ENCODE measurements at places on chromosomes 3 and 15.

GRCh38 chr15:90024406-90024805 is 23.3 kb downstream of the ZNF710 start:
- no peak for DNase-seq

DNA sequence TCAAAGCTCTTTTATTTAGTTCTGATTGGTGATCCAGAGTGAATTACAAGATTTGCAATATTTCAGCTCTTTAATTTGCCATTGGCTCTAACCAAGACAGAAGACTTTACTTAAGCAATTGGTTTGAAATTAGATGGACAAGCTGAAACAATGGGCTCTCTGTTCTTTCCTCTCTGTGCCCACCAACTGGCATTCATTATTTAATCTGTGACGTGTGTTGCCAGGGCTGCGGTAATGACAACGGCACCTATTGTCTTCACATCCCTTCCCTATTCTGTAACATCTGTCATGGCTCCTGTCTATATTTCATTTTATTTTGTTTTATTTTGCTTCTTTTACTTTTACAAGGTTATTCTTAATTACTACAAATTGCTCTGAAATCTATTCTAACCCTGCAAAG is 33.9 kb downstream of the PLD1 start:
- DNase-seq, result no peak

GRCh38 chr3:182862159-182862860 is 69.0 kb downstream of the ATP11B start:
- no peak for DNase-seq

- DNase-seq, result peak; percentile 6
These were observed 57.9 kb downstream of the EPHB1 start for GRCh38 chr3:134852893-134853351.

DNA sequence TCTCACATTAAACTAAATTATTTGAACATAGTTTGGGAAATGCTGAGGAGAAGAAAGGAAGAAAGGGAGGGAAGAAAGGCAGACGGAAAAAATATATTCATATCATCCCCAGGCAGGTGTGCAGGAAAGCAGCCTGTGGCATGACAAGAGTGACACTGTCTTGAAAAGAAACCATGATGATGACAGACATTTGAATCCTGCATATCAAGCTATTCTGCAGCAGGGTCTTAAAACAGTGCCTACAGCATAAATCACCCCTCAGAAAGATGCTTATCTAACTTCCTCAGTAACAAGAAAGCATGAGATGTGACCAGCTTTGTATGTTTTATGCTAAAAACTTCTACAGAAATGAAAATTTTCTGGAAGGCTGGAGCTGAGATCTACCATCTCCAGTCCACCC is 144.5 kb upstream of the GRM7 start:
- no peak for DNase-seq

DNA sequence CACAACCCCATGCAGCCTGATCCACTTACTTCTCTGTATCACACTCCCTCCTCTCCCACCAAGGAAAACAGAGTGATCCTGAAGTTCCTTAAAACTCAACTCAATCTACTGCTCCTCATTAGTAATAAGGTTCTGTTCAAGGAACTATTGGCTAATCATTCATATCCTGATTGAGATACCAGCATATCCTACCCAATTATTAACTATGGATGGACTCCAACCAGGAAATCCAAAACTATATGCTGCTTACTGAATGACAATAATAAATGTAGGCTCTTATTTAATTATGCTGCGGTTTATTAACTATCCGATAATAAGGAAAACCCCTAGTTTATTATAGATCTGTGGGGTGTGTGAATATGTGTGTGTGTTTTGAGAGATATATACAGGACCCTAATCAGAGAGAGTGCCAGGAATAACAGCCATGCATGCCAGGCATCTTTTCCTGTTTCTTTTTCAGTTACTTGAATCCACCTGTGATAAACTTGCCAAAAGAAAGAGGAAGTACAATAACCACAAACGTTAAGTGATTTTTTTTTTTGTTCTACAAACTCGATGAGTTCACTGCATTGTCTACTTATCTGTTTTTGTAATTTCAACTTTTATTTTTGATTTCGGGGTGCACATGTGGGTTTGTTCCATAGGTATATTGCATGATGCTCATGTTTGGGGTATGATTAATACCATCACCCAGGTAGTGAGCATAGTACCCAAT is 1031.7 kb upstream of the CFAP20DC start:
- no peak for DNase-seq

DNA sequence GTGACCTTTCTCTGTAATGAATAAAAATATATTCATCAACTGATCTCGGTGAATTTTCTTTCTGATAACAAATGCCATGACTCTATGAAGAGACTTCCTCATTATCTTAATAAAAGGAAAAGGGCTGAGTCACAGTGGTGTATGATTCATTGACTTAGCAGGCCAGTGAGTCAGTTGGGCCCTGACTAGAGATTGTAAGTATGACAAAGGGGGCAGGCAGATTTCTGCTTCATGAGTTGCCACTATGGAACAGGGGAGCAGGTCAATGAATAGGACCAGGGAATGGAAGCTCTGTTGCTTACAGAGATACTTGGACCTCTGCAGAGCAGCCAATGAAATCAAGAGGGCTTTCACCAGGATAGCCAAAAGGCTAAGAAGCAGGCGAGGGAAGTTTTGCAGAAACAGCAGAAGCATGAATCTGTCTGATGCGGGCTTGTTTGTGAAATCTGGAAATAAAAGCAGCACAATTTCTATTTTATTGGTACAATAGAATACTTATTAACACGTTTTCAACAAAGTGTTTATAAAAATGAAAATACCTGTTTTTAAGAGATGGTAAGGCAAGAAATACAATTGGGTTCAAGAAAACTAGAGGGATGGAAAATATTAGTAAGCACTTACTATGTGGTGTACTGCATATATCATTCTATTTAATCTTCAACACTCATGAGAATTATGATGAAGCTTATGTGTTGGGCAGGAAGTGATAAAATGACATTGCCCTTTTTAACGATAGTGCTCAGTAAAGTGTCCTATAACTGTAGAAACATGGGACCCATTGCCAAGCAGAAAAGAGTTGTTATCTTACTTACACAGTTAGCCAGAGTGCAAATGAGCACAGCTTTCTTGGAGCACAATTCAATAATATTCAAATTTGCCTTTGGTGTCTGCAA is 169.8 kb upstream of the MYRIP start:
- peak; percentile 44 for DNase-seq

- no peak for DNase-seq
These were observed 10.7 kb downstream of the CCDC32 start for GRCh38 chr15:40554161-40554525.

Measured in activated naive CD4-positive, alpha-beta T cell treated with anti-CD3 and anti-CD28 coated beads for 36 hours (primary cell).